Liver (tissue), 10 donors: ENCODE measurements at places on chromosomes 4 and X. TPM values are rescaled to one million over a fixed set of nuclear protein-coding genes. Genes with fewer than 3 reads are reported as not detected.

Gene CPLX1
- total RNA-seq: 0.14 TPM

Gene APLN
- 0.19 TPM for total RNA-seq

Gene TEX11
- 0.14 TPM for total RNA-seq

Gene COL4A6
- under 0.01 TPM for total RNA-seq

Gene LIN54
- 7.8 TPM for total RNA-seq

Gene FGF16
- total RNA-seq: not detected

Gene MAP7D2
- 0.17 TPM for total RNA-seq

Gene FGF2
- total RNA-seq: 1.4 TPM

Gene MTMR8
- 1.1 TPM for total RNA-seq

Gene STK32B
- 0.28 TPM for total RNA-seq

Gene NRK
- 0.08 TPM for total RNA-seq

Gene HSD17B13
- 20.3 TPM for total RNA-seq

Gene DCUN1D4
- total RNA-seq: 27.7 TPM

Gene CAPN6
- total RNA-seq: 0.23 TPM

Gene CLTRN
- 3.0 TPM for total RNA-seq

Gene PSAPL1
- not detected for total RNA-seq

Gene C4orf50
- not detected for total RNA-seq

Gene DMD
- total RNA-seq: 61.9 TPM
